T-helper 1 cell (primary cell): ENCODE measurements at places on chromosomes 5 and 9.
A peak's percentile ranks its signal among the peaks of the same experiment; 100 is the strongest.

- DNase-seq: no peak
Measured at GRCh38 chr5:180498378-180498777, 4.2 kb downstream of the CNOT6 start.

GRCh38 chr5:10624206-10624605, 60.3 kb downstream of the ANKRD33B start:
- no peak for DNase-seq

DNA sequence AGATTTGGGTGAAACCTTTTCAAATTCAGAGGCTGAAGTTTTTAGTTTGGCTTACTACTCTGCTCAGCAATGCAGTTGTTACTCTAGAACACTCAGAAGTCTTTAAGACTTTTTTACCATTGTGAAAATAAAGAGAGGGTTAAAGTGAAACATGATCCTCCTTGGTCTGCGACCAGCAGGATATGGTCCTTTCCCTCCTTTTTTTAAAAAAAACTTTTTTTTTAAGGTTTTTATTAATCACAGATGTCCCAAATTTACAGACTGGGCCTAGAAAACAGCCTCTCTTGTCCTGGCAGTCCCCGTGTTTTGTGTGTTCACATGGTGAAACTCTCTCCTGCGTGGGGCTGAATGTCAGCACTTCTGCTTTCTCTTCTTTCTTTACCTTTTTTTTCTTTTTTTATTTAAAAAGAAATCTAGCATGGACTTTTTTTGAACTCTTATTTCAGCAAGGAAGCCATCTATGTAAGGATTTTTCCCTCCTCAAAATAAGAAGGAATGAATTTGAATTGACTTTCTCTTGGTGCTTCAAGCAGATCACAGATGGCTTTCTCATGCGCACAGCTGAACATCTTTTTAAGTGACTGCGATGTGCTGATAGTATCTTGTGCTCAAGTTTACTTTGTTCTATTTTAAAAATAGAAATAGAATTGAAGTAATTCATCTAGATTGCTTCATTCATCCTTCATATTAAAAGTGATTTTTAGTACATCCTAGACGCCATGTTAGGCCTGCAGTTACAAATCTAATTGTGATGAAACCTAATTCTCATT, 128.7 kb upstream of the OTULINL start:
- DNase-seq: no peak

DNA sequence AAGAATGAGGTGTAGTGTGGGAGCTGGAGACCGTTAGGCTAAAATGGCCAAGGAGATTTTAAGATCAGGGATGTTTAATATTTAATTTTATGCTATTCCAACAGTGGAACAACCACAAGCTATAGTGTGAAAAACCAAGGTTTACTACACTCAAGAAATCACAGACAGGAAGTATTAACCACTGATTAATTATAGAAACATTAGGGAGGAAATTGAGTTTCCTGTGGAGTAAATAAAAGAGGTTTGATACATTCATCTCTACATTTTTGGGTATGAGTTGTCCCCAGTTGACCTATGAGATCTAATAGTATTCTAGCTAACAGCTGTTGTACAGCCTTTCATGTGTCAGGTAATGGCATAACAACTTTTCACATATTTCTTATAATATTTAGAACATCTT, 103.7 kb upstream of the MPDZ start:
- DNase-seq: no peak

DNA sequence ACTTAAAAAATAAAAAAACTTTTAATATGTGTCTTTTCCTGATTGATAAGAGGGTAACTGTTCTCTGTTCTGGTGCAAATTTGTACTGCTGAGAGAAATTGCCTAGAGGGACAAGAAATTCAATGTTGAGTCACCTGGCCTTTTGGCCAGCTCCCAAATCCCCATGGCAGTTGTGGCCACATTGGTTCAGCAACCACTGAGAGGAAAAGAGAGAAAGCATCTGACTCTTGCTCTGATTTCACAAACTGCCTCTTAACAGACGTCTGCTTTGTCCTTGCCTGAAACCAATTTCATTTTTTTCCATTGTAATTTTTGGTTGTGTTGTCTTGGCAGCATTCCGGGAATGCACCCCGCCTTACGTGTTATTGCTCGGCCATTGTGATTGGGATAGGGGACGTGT, 42.4 kb downstream of the NTRK2 start:
- no peak for DNase-seq

- DNase-seq: no peak
Measured at GRCh38 chr5:32193591-32193990, 19.5 kb upstream of the GOLPH3 start.

GRCh38 chr5:81579262-81579924, 171.5 kb downstream of the SSBP2 start:
- DNase-seq: peak; percentile 17

DNA sequence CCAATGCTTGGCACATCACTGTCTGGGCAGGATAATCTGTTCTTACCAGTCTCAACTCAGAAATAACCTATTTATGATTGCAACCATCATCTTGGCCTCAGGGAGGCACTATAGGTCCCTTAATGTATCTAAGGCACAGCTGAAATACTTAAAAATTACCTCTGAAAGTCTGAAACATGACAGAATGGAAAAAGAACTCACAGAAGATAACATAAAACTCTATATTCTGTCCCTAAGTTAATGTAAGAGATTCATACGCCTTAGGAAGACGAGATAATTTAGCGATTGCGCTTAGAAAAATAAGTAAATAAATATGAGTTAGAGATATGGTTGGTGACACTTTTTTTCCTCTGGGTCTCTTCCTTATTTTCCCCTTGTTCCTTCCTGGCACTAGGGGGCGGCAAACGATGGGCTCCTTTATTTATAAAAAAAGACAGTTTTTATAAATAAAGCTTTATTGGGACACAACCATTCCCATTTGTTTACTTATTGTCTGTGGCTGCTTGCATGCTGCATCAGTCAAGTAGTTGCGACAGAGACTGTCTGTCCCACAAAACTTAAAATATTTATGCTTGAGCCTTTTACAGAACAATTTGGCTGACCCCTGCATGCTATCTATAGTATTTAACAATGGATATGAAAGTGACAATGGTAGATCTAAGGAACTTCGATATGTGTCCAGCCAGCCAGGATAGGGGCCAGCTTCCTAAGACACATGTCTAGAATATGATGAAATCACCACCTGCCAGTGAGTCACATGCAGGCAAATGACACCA, 79.6 kb downstream of the PDE4D start:
- DNase-seq: peak; percentile 21
